ENCODE measurements at places on chromosomes 6 and 20.

GRCh38 chr6:165645919-165646318 is 17.1 kb downstream of the PDE10A start:
- no peak for DNase-seq

DNA sequence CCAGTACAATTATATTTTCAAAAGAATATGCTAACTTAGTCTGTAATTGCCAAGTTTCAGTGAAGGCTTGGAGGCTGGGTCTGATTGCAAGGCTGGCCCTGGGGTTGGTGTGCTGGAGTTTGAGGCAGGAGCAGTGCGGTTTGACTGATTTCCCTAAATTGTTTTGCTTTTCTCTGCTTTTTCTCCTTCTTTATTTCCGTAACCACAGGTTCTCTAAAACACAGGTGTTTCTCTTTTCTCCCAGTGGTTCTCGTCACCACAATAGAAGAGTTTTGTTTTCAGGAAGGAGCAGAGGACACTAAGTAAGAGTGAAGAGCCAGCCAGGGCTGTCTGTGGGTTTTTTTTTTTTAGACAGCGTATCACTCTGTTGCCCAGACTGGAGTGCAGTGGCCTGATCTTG is 8.2 kb upstream of the SNX9 start:
- DNase-seq, result no peak

DNA sequence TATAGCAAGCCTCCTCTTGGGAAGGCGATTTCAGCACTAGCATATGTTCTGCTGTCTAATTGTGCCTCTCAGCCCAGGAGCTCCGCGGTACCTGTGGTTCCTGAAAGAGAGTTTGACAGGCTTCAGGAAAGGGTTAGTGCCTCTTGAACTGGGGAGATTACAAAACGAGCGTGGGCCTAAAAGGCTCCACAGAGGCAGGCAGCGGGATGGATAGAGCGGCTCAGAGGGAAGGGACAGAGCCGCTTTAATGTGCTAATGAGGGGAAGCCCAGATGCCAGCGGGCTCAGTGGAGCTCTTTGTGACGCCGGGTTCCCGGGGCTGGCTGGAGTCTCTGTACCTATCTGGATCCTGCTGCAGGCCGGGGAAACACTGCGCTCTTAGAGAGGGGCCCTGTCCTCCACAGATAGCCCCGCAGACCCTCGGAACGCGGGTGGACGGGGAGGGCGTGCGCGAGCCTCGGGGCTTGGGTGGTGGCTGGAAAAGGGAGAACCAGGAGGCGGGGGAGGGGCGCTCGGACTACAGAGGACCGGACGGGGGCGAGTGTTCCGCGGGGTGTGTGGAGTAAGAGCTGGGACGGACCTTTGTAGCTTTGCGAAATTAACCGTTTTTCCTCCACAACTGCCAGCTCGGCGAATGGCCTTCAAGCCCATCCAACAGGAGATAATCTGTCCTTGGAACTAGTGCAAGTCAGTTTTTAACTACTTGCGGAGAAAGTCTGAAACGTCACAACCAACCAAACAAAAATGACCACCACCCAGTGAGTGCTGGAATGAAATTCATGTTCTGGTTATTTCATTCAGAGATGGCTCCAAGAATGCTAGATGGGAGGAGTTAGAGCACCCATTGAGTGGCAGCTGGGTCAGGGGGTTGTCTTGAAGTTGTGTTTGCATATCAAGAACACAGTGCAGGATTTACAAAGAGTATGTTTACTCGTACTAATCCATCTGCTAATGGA is 13.0 kb downstream of the SLC35F1 start:
- no peak for DNase-seq

DNA sequence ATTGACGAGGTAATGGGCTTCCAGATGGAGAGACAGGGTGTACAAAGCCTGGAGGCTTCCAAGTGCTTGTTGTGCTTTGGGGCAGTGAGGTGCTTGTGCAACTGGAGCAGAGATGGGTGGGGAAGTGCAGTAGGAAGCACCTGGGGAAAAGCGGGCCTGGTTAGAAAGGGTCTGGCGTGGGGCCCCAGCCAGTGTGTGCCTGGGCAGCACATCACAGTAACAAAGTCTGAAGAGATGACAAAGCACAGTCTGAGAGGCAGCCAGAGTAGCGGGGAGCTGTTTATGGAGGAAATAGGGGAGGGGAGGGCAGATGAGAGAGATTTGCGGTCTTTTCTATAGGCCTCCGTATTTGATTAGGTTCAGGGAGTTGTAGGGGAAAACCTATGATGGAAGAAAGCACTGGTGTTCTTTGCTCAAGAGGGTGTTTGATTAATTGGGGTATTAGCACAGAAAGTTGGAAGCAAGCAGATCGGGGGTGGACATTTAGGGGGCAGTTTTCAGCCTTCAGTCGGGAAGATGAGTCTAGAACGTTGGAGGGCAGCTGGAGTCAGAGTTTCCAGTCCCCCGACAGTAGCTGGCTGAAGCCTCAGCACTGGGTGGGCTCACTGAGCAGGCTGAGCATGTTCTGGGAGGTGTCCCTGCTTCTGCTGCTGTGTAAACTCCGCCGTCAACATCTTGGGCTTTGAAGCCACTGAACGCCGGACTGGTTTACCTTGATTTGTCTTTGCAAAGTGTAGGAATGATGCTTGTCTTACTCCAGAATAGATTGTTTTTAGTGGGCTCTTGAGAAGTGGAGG is 15.5 kb upstream of the MROH8 start:
- no peak for DNase-seq

DNA sequence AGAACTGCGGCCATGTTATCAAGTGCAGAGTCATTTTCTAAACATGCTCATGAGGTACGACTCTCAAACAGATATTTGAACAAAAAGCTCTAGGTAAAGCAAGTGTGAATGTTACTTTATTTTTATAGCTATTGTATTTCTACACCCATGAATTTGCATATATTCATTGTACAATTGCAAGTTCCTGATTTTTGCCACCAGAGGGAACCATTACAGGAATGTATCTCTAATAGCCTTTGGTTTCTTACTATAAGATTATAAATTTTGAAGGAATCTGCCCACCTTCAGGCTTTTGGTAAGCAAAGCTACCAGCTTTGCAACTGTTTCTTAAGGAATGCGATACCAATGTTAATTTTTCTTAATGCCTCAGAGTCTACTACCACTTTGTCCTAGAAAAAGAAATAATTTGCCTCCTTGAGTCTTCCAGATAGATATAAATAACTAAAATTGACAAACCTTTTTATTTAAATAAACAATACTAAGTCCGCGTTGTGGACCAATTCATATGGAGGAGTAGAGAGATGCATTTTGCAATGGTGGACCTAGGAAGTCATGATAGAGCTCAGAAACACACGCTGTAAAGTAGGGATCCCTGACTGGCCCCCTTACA is 125.4 kb upstream of the SAMD5 start:
- peak; percentile 29 for DNase-seq

DNA sequence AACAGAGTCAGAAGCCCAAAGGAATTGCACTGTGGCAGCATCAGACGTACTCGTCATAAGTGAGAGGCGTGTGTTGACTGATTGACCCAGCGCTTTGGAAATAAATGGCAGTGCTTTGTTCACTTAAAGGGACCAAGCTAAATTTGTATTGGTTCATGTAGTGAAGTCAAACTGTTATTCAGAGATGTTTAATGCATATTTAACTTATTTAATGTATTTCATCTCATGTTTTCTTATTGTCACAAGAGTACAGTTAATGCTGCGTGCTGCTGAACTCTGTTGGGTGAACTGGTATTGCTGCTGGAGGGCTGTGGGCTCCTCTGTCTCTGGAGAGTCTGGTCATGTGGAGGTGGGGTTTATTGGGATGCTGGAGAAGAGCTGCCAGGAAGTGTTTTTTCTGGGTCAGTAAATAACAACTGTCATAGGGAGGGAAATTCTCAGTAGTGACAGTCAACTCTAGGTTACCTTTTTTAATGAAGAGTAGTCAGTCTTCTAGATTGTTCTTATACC is 55.8 kb downstream of the VAPB start:
- DNase-seq, result no peak

DNA sequence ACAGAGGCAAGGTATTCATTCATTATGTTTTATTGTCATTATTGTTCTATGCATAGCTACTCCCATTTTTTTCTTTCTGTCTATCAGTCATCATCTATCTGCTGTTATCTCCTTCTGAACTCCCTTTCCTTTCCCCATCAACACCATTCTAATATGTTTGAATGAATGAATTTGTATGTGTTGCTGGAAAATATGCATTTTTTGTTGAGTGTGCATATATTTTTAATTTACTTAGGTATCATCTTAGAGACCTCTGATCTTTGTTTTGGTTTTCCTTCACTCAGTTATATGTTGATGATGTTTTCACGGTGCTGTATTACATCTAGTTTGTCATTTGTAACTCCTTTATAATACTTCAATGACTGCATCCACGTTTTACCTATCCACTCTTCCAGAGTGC is 12.1 kb upstream of the PRL start:
- no peak for DNase-seq

GRCh38 chr6:3899061-3899460 is 49.9 kb downstream of the FAM50B start:
- DNase-seq, result no peak

Measured in fibroblast of skin of left quadriceps (primary cell).